ENCODE measurements at places on chromosomes 12 and 14.

- DNase-seq: no peak
Measured at GRCh38 chr14:34646570-34647255, 16.8 kb upstream of the SNX6 start.

GRCh38 chr12:7479771-7480170 is 23.8 kb downstream of the CD163 start:
- no peak for DNase-seq

DNA sequence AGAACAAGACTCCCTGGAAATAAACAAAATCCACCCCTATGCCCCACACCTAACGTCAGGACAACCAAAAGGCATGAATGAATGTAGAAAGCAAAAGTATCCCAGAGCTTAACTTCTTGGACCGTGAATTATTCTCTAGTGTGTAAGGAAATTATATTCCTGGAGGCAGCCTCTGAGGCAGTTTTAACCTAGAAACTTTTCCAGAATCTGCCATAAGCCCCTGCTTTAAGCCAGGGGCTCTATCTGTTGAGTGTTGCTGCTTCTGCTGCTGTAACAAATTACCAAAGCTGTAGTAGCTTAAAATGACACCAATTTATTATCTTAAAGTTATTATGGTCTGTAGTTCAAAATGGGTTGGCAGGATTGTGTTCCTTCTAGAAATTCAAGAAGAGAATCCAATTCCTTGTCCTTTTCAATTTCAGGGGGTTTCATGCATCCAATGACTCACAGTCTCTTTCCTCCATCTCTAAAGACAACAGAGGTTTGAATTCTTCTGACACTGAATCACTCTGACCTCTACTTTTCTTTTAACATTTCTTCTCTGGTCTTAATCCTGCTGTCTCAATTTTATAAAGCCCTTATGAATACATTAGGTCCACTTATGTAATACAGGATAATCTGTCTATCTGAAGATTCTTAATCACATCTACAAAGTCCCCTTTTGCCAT is 242.7 kb downstream of the ATXN7L3B start:
- no peak for DNase-seq

DNA sequence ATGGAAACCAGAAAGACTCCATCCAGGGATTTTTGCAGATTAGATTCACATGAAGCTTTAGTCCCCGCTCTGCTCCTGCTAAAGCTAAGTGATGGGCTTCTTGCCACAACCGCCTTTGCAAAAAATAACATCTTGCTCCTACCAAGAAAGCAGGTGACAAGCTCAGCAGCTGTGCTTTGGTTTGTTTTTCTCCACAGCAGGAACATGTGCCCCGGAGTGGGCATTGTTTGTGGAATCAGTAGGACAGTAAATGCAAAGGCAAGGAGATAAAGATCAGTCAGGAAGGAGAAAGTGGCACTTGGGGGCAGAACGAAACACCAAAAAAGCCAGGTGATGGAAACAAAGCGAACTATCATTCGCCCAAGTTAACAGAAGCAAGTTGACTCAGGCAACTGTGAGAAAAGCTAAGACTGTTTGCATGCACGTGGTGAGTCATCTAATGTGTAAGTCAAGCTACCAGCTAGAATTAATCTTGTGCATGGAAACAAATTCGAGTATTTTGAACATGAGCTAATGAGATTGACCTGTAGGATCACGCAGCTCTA is 165.5 kb upstream of the PLXNC1 start:
- no peak for DNase-seq

GRCh38 chr12:107515446-107515958 is 170.1 kb upstream of the PWP1 start:
- DNase-seq: no peak

DNA sequence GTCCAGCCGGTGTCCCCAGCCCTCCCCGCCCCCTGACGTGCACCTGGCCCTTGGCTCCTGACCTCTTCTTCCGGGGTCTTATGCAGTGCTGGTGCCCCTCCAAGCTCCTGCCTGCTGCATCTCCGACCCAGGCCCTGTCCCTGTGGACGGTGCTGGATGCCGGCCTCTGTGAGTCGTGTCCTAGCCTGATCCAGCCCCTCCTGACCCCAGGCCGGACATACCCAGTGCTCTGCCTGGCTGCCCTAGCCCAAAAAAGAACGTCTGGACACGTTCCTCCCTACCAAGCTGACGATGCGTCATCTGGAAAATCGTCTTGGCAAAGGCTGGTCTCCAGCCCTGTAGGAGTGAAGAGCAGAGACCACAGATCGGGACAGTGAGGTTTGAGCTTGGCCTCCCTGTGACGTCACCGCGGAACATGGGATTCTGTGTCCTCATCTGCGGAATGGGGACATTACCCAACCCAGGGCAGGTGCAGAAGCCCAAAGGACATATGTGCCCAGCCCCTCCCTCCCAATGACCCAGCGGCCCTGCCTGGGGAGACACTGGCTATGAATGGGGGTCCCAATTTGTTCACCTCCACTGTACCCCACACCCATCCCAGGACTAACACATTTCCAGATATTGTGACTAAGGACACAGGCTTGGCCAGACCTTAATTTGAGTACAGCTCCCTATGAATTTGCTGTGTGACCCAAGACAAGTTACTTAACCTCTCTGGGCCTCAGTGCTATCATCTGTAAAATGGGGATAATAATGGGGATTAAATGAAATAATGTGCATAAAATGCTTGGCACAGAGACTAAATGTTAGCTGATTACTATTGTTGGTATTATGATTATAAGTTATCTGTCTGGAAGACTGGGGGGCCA is 51.0 kb upstream of the BCL11B start:
- no peak for DNase-seq

DNA sequence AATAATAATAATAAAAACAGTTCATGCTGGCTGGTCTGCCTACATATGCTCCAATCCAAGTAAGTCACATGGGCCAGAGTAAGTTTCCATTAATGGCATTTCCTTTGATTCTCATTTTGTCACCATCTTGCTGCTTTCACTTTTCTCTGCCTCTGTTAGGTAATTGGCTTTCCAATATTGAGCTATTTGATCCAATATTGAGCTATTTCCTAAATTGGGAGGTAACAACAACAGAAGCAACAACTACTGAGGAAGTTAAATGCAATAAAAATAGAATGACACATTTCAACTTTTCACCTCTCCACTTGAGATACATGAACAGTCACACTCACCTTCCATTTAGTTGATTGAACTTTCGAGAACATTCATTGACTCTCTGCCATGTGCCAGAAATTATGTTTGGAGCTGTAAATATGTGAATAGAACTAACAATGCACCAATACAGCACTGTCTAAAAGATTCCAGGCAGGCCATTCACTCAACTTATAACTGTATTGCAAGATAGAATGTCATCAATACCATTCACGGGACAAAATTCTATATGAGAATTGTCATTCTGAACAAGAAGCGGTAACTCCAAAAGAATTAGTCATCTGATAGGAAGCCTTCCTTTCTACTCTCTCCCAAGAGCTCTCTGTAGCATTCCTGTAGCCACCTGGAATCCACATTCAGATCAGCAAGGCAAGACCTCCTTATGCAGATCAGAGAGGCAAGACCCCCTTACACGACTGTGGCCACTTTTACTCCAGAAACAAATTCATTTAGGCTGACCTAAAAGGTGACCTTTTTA is 136.4 kb downstream of the PHLDA1 start:
- DNase-seq: no peak

DNA sequence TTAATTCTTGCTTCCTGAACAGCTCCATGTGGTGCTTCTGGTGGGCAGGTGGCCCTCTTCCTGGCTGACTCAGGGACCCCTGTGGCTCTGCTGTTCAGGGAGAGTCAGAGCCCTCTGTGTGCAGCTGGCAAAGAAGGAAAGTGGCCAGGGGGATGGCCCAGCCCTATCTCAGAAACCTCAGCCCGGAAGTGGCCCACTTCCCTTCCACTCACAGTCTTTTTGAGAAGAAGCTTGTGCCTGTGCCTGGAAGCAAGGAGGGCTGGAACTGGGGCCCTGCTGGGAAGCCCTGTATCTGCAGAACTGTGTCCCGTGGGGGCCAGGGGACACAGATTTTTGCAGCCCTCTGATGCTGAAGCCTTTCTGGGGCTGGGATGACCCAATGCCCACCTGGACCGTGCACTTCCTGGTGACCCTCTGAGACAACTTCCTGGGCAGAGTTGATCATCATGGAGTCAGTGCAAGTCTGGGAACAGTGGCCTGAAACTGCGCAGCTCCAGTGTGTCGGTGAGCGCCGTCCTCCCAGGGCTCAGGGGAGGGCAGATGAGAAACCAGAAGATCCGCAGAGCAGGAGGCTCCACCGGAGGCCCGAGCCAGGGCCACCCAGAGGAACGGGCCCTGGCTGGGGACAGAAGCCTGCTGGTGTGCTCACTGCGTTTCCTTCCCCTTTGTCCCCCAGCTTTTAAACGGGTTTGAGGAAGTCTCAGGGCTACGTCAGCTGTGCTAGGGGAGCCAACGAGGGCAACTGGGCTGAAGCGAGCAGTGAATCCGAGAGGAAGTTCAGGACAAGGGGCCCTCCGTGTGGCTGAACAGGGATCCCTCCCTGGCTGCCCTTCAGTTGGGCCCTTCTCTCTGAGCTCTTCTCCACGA is 217.4 kb upstream of the RTL1 start:
- DNase-seq: peak; percentile 78
